ENCODE measurements at places on chromosomes 1 and 21. TPM values are rescaled to one million over a fixed set of nuclear protein-coding genes. Genes with fewer than 3 reads are reported as not detected.
A peak's percentile ranks its signal among the peaks of the same experiment; 100 is the strongest.

Gene U2AF1
- total RNA-seq = 16.4 TPM

Gene LAD1
- total RNA-seq = not detected

Gene WDR3
- 38.5 TPM for total RNA-seq

Gene C1orf210
- total RNA-seq = not detected

Gene ABCG1
- 6.7 TPM for total RNA-seq

Gene PWP2
- 9.3 TPM for total RNA-seq

Gene LACTBL1
- total RNA-seq = not detected

Gene STX12
- 20.4 TPM for total RNA-seq

- H3K4me1 ChIP-seq = peaks cover 78% of the 10 kb centered on the region
- H3K27ac ChIP-seq = peak overlapping the region; percentile 76
- peaks cover 10% of the 10 kb centered on the region for H3K36me3 ChIP-seq
- no peaks in the 10 kb centered on the region for H3K27me3 ChIP-seq
These were observed 4.7 kb upstream of the ITGB2 start for GRCh38 chr21:44925378-44925755.

- H3K27me3 ChIP-seq = peaks cover 4% of the 10 kb centered on the region
- DNase-seq = no peak
- H3K27ac ChIP-seq = no peak overlapping the region
- H3K4me3 ChIP-seq = no peak overlapping the region
- H3K4me1 ChIP-seq = no peaks in the 10 kb centered on the region
- H3K36me3 ChIP-seq = no peaks in the 10 kb centered on the region
These were observed 142.8 kb downstream of the ATG4C start for GRCh38 chr1:62926681-62927252.

- no peaks in the 10 kb centered on the region for H3K36me3 ChIP-seq
- H3K4me3 ChIP-seq = no peak overlapping the region
- H3K4me1 ChIP-seq = no peaks in the 10 kb centered on the region
- H3K27me3 ChIP-seq = peaks cover 16% of the 10 kb centered on the region
These were observed 8.6 kb upstream of the PKP1 start for GRCh38 chr1:201274616-201275252.

- no peak overlapping the region for H3K4me3 ChIP-seq
- H3K4me1 ChIP-seq = no peaks in the 10 kb centered on the region
- no peaks in the 10 kb centered on the region for H3K27me3 ChIP-seq
- no peak for DNase-seq
- no peak overlapping the region for H3K27ac ChIP-seq
These were observed 611.5 kb upstream of the RGS18 start for GRCh38 chr1:191546803-191547202.

DNA sequence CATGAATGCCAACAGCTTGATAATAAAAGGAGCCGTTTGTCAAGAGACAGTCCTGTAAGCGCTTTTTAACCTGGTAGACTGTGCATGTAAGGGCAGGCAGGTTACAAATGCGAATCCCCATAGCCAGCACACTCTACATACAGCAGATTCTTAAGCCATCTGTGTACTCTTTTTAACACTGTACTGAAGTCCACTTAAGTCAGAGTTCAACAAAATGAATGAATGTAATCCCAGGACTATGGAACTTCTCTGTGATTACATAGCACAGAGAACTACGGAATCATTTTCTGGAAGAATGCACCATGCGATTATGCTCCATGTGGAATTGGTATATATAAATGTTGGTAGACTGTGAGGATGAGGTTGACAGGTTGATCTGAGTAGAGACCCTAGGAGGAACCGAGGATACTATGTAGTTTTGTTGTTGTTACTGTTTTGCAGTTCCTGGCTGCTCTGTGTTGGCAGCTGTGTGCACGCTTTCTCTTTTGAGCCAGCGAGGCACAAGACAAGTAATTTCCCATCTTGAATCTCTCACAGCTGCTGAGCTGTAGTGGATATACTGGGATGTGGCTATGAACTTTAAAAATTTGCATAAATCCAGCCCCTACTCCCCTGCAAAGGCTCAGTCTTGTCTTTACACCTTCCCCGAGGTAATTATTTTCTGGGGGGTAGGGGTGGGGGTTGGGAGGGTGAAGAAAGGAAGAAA, 21.9 kb downstream of the LRRC8D start:
- peaks cover 58% of the 10 kb centered on the region for H3K4me1 ChIP-seq
- no peak for DNase-seq
- peaks cover 7% of the 10 kb centered on the region for H3K36me3 ChIP-seq
- peak overlapping the region; percentile 94 for H3K4me3 ChIP-seq
- H3K27me3 ChIP-seq = no peaks in the 10 kb centered on the region

DNA sequence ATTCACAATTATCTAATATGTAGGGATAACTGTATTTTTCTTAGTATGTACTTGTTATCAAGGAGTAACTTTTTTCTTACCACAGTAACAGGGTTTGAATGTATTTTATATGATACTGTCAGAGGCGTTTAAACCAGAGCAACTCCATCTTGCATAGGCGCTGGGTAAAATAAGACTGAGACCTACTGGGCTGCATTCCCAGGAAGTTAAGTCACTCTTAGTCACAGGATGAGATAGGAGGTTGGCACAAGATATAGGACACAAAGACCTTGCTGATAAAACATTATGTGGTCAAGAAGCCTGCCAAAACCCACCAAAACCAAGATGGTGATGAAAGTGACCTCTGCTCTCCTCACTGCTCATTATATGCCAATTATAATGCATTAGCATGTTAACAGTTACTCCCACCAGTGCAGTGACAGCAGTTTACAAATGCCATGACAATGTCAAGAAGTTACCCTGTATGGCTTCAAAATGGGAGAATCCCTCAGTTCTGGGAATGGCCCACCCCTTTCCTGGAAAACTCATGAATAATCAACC, 64.8 kb downstream of the RPE65 start:
- H3K36me3 ChIP-seq = no peaks in the 10 kb centered on the region
- H3K4me1 ChIP-seq = no peaks in the 10 kb centered on the region
- H3K27ac ChIP-seq = no peak overlapping the region
- H3K4me3 ChIP-seq = no peak overlapping the region
- H3K27me3 ChIP-seq = no peaks in the 10 kb centered on the region
- DNase-seq = no peak

- no peaks in the 10 kb centered on the region for H3K4me1 ChIP-seq
- no peak overlapping the region for H3K27ac ChIP-seq
These were observed 5.5 kb downstream of the LCE1B start for GRCh38 chr1:152817309-152817708.

DNA sequence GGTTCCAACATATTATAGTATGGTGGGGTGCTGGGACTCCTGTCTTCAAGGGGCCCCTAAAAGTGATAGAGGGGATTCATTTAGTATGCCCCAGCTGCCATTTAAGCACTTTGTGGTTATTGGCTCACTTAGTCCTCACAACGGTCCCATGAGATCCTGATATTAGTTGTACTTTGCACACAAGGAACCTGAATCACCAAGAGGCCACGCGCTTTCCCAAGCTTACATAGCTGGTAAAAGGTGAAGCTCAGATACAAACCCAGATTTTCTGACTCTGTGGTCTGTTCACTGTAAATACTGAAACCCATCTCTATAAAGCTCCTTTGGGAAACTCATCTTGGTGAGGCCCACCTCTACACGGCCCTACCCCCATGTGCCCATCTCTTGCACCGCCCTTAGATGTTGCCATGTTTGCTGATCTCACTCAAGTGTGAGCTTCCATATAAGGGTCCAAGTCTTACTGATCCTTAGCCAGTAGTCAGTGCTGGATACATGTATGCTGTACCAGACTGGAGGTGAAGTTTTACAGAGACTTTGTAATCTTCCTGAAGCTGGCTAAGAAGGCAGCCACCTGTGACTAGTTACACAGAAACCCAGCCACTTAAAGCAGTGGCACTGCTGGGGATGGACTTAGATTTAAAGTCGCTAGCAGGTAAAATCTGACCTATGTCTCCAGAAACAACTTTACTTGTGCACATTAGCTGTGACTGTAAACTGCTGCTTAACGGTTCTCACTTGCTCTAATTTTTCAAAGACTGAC, 124.4 kb upstream of the HOOK1 start:
- H3K27ac ChIP-seq = no peak overlapping the region
- no peaks in the 10 kb centered on the region for H3K27me3 ChIP-seq
- peaks cover 3% of the 10 kb centered on the region for H3K36me3 ChIP-seq
- H3K4me3 ChIP-seq = no peak overlapping the region

- H3K36me3 ChIP-seq = no peaks in the 10 kb centered on the region
- peaks cover 9% of the 10 kb centered on the region for H3K4me1 ChIP-seq
- H3K27ac ChIP-seq = no peak overlapping the region
- no peak for DNase-seq
- H3K4me3 ChIP-seq = no peak overlapping the region
These were observed 85.7 kb downstream of the NENF start for GRCh38 chr1:212518188-212519054.
